ENCODE measurements at places on chromosomes 5 and 9.
A peak's percentile ranks its signal among the peaks of the same experiment; 100 is the strongest.

- no peak for DNase-seq
Observed at GRCh38 chr9:135410421-135410820, 69.2 kb upstream of the PPP1R26 start.

DNA sequence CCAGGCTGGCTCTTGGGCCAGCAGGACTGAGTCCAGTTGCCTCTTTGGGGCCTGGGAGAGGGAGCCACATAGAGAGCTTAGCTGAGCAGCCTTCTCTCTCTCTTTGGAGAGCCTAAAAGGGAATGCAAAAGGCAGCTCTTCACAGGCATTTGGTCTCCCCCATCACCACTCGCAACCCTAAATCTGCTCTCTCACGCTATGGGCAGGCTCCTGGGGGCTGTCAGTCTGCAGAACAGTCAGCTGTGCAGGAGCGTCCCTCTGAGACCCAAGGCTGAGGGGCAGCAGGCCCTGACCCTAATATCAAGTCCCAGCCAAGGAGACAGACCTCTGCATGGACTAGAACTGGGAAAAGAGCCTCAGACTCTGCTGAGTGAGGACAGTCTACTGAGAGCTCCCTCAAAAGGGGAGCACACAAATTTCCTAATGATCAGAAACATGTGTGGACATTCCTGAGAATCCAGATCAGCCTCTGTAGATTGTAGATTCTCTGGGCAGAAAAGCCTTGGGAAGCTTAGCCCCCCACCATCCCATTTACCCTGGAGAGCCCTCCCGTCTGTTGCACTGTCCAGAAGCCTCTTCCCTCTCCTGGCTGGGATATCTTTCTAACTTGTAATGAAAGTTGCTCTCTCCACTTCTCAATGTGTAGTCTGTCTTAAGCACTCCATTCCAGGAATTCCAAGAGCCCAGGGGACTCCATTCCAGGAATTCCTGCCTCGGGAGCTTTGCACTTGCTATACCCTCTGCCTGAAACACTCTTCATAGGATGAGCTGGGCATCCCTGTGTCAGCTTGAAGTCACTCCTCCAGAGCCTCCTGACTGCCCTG, 79.4 kb downstream of the FAM114A2 start:
- DNase-seq = no peak

- DNase-seq = no peak
Observed at GRCh38 chr5:25094219-25094618, 449.4 kb upstream of the CDH10 start.

DNA sequence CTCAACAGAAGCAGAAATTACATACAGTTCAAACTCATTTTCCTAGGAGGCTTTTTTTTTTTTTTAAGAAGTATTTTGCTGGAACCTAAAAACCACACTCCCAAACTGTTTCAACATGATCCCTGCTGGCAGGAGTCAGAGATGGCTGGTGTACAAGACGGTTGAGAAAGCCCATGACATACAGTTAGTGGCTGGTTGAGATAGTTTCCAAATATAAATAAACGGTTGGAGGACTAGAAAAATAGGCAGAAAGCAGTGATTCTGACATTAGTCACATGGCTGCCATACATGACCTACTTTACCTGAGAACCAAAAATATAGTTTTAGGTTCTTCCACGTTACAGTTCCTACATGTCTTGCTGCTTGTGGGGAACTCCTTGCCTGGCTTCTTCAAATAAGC, 31.7 kb upstream of the BASP1 start:
- DNase-seq = no peak

- DNase-seq = no peak
Observed at GRCh38 chr5:141175933-141176332, 1.7 kb upstream of the PCDHB8 start.

DNA sequence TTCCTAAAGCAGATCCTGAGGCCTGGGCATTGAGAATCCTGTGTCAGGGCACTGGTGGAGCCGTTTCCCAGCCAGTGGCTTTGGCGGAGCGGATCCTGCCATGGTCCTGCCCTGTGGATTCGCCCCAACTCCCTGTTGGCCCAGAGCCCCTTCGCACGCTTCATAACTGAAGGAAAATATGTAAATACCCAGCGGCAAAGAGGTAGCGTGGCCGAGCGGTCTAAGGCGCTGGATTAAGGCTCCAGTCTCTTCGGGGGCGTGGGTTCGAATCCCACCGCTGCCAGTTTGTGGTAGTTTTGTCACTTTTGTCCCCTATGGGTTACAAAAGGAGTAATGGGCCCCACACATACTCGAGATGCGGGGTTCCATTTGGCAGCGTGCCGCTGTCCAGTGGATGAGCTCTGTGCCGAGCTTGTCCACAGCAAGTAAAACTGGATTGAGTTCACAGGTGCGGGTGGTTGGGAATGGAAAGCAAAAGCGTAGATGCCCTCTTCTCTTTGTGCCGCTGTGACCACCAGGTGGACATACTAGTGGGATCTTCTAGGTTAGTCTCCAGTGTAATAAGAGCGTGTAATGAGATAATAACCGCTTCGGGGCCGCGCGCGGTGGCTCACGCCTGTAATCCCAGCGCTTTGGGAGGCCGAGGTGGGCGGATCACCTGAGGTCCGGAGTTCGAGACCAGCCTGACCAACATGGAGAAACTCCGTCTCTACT, 17.3 kb downstream of the TRIM7 start:
- DNase-seq = peak; percentile 47

DNA sequence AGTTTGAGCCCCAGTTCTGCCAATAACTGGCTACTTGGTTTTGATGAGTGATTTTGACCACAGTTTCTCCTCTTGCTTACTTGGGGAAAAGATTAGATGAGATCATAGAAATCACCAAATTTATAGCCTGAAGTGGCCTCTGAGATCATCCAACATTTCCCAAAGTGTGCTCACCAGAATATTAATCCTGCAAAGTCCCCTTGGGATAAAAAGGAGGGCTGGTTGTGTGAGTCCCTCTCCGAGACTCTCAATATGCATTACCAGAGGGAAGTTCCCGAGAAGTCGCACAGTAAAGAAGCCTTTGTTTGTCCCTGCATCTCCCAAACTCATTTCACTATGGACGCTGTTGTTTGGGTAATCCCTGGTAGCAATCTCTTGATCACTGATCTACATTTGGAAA, 88.4 kb upstream of the ADRA1B start:
- no peak for DNase-seq

- no peak for DNase-seq
Observed at GRCh38 chr5:130135506-130135905, 231.2 kb downstream of the CHSY3 start.

DNA sequence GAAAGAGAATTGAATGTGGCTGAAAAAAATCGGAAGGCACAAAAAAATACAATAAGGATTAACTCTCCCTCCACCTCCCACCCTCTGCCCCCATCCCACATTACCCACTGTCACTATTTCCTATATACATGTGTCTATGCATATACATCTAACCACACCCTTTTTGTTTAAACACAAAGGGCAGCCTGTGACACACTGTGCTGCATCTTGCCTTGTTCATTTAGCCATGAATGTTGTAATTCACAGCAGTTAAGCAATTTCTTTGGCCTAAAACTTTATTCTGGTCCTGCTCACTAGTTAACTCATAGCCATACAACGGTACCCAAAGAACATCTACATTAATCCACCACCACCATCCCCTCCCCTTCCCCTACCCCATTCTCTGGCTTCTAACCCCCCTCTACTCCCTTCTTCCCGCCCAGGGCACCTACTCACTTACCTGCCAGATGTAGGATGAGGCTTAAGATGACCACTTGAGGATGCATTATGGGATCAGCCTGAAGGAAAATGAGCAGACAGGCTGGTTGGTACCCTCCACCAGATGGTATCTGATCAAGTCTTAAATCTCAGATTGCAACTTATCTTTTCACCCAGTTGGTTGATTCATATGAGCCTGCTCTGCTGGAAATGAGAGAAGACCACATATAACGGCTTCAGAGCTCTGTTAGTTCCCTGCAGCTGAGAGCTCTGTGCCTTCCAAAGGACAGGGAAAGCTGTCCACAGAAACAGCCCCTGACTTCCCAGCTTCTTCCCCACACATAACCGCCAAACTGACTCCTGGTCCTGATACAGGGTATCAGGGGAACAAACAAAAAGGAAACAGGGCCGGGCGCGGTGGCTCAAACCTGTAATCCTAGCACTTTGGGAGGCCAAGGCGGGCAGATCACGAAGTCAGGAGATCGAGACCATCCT, 1.2 kb downstream of the HAVCR1 start:
- no peak for DNase-seq

DNA sequence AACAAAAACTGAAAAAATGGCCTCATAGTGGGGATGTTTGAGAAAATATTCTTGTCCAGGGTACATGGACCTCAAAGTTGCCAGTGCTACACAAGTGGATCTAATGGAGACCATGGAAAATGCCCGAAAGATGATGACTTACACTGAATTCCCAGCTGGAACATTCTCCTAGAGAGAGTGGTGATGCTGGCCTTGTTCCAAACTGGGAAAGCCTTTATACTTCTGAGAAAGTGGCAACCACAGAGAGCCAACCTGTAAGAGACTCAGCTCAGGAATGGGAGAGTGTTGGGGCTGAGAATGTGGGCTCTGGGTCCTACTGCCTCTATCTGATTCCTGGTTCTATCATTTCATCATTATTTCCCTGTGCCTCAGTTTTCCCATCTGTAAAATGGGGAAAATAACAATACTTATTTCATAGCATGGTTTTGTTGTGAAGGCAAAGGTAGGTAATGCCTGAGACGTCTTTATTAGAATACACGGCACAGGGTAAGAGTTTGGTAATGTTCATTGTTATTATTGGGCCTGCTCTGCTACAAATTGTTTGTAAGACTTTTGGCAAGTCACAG, 229.0 kb upstream of the PANK3 start:
- DNase-seq = no peak

DNA sequence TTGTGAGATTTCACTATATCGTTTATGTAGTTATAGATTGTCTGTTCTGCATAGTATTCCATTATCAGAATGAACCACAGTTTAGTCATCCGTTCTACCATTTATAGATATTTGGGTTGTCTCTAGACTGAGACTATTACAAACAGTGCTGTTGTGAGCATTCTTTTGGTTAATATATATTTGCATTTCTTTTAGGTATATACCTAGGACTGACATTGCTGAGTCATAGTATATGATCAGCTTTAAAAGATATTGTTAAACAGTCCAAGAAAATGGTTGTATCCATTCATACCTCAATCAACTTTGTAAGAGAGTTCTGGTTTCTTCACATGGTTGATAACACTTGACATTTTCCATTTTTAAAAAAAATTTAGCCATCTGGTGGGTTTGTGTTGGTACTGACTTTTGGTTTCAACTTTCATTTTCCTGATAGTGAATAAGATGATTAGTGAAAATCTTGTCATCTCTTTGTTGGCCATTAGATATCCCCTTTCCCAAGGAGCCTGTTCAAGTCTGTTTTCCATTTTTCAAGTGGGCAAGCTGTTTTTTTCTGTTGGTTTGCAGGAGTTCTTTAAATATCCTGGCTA, 22.9 kb upstream of the ADAM19 start:
- no peak for DNase-seq

GRCh38 chr9:126203313-126203712, 123.3 kb upstream of the MVB12B start:
- no peak for DNase-seq

DNA sequence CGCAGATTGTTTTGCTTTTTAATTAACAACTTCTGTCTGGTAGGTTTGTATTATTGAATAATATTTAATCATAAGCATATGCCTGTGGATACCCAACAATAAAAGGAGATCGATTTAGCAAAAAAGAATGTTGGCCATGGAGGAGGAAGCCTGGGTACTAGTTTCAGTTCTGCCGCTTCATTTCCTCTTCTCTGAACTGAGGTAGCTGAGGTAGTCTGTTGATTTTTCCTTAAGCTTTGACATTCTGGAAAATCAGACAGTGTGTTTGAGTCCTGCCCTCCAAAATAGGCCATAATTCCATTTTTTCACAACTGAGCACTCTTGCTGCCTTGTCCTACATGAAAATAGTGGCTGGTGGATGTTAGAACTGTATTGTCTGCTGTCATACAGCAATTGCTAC, 6.0 kb upstream of the GPR21 start:
- no peak for DNase-seq

DNA sequence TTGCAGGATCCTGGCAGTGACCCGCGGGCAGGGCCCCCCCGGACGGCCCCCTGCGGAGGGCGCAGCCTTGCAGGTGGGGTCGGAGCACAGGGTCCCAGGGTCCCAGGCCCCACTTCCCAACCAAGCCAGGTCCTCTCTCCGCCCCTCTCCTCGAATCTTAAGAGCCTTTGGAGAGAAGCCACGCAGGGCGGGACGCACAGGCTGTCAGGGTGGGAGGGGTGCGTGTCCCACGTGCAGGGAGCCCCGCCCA, 18.4 kb upstream of the EGFL7 start:
- no peak for DNase-seq

- DNase-seq = no peak
Observed at GRCh38 chr5:92758552-92758951, 822.5 kb downstream of the NR2F1-AS1 start.

GRCh38 chr5:1751864-1752822, 47.5 kb downstream of the MRPL36 start:
- no peak for DNase-seq

- DNase-seq = no peak
Observed at GRCh38 chr9:69622676-69623075, 49.5 kb downstream of the APBA1 start.

- no peak for DNase-seq
Observed at GRCh38 chr5:148858106-148858505, 31.7 kb downstream of the ADRB2 start.

DNA sequence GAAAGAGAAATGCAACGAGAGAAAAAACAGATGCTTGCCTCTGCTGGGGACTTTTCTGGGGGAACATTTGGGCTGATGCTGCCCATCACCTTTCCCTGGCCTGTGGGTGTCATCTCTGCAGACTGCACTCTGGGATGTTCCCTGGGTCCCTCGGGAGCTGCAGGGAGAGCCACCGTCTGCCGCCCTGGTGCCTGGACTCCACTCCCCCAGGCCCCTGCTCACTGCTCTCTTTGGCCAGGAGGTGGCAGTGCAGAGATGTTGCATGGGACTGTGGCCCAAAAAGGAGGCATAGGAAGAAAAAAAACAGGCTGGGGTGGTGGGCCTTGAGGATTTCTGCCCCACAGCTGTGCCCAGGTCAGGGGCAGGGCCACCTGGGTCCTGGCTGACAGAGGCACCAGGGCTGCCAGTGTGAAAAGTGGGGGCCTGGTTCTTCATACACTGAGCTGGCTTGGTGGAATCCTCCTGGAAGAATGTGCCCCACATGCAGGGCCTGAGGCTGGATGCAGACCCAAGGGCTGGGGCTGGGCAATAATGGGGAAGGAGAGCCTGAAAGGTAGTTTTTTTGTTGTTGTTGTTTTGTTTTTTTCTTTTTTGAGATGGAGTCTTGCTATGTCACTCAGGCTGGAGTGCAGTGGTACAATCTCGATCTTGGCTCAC, 353.6 kb downstream of the SLIT3 start:
- DNase-seq = no peak
